Activated gamma-delta T cell treated with anti-CD3 and anti-CD28 coated beads, Interleukin-2, amount 50 U/mL, for 16 hours (primary cell): ENCODE measurements at places on chromosomes 3 and 15.

DNA sequence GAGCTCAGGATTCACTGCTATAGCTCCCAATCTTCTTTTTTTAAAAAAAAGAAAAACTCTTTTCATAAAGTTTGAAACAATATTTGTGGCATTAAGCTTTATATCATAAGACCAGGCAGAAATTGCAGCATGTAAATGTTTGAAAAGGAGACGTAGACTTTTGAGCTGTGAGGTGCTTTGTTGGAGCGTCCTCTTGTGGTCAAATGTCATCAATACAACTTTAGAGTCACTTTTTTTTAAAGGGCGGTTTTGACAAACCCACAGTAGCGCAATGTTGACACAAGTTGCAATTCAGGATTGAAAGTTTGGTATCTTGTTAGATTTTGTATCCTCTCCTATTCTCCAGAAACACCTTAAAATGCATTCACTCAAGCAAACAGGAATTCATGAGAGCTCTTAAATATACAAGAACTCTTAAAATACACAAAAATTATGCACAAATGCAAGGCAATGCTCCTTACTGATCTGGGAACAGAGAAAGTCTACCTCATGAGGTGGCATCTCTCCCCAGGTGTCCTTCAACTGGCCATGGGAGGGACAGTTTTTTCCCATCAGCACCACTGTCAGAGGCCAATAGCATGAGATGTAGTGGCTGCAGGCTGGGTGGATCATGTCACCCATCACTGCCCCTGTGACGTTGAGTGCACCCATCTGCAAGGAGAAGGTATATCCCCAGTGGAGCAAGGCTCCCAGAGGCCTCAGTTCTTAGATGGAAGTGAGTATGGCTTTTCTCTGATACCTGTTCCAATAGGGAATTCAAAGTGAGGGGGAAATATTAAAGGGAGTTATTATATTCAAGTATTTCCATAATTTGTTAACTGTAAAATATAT lies 70.7 kb downstream of the ANXA2 start:
- DNase-seq: no peak

DNA sequence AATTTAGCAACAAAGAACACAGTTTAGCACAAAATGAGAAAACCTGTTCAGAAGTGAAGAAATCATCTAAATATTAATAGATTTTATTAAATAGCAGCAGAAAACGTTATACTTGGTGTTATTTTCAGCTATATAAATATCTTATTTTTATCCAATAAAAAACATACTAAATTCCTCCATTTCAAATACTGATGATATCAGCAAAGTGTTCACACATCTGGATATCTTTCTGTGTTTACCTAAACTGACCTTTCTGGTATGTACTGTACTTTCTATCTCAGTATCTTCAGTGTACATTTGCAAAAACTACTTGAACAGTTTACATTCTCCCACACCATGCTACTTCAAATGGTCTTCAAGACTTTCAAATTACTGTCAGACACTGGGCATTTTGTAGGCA lies 179.9 kb downstream of the ZBTB20 start:
- DNase-seq: no peak

GRCh38 chr3:193335031-193335430 lies 43.5 kb downstream of the ATP13A5 start:
- DNase-seq: no peak

GRCh38 chr3:12886106-12886679 lies 44.8 kb upstream of the RPL32 start:
- no peak for DNase-seq

DNA sequence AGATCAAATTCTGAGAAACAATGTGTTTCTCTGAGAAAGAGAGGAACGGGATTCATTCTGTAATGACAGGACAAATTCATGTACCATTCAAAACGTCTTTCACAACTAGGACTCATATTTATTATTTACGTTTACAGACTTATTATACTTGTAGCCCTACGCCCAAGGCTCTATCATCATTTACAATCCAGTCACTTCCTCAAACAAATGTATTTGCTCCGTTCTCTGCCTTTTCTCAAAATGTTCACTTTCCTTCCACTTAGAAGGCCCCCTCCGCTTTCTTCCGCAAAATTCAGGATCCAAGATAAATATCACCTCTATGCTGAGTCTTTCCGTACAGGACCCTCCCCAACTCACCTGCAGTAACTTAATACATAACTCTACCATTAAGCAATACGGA lies 745 bp downstream of the RSL24D1 start:
- DNase-seq: no peak

- DNase-seq: no peak
Measured at GRCh38 chr3:4571690-4572334, 78.7 kb downstream of the ITPR1 start.

GRCh38 chr3:75242012-75242735 lies 422.0 kb upstream of the FRG2C start:
- DNase-seq: no peak

DNA sequence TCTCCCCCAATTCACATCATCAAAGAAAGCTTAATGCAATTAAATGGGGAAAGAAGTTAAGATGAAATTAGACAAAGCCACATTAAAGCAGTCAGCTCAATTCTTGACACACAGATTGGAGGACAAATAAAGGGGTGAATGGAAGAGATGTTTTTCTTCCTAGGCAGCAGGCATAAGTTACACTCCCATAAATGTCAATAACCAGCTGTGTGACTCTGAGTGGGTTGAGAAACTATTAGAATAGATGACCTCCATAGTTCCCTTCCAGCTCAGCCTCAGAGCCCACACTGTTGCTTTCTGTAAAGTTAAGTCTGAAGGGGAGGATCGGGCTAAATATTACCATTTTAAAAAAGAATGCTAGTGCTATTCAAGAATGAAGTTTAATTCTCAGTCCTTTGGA lies 71.0 kb downstream of the THBS1 start:
- no peak for DNase-seq
